ENCODE measurements at places on chromosomes 3 and 15.
A peak's percentile ranks its signal among the peaks of the same experiment; 100 is the strongest.

DNA sequence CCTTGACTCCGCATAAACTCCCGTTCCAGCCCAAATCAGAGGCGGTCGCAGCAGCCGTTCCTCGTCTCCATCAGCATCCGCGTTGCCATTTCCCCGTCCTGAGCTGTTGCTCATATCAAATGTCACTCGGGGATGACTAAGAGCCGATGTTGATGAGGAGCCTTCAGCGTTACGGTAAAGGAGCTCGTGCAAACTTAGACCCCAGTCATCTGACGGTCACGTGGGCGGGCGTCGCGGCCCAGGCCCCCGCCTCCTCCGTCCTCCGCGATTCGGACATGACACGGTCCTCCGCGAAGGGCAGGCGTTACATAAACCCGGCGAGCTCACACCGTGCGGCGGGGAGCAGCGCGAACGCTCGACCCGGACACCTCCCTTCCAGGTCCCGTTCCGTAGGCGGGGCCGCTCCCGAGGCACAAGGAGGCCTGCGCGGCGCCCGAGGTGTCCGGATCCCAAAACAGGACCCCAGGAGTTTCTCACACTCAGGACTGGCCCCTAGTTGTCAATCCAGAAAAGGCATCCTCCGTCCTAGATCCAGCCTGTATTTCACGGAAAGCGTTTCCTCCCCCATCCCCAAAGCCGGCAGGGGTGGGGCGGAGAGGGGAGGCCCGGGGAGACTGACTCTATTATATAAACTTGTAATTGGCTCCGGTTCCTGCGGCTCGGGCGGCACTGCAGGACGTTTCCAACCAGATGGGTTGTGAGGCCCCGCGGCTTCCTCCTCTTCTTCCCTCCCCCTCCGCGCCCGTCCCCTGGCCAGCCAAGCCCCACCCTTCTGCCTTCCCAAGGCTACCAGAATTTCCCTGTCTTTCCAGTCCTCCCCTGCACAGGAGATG, 100.0 kb upstream of the IGF1R start:
- peak overlapping the region; percentile 96 for H3K27ac ChIP-seq
- peaks cover 41% of the 10 kb centered on the region for H3K27me3 ChIP-seq
- H3K36me3 ChIP-seq = no peaks in the 10 kb centered on the region
- peaks cover 17% of the 10 kb centered on the region for H3K4me1 ChIP-seq

DNA sequence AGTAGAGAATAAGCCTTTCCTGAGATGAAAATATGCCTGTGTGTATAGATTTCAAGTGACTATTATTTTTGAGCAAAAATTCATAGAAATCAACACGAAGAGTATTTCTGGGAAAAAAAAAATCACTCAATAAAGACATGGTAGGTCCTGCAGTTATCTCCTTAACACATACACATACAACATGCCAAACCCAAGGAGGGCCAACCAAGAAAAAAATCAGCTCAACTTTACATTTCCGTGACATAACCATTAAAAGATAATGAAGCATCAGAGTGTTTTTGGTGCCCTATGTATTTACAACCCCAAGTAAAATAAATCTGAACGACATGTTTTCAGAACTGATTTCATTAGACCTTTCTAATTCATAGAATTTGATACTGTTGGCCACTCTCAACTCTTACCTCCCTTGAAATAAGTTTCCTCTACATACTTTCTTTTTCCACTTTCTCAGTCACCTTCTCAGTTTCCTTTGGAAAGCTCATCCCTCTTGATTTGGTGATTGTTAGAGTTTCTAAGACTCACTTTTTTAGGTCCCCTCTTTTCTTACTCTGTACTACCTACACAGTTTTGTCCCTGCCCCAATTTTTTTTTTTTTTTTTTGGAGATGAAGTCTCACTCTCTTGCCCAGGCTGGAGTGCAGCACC, 162.3 kb downstream of the TBL1XR1 start:
- H3K27me3 ChIP-seq = no peaks in the 10 kb centered on the region
- no peak overlapping the region for H3K4me3 ChIP-seq
- DNase-seq = no peak
- H3K4me1 ChIP-seq = peaks cover 13% of the 10 kb centered on the region
- peaks cover 49% of the 10 kb centered on the region for H3K36me3 ChIP-seq

GRCh38 chr3:10315771-10316344, 5.1 kb downstream of the SEC13 start:
- no peaks in the 10 kb centered on the region for H3K27me3 ChIP-seq
- DNase-seq = no peak
- no peak overlapping the region for H3K4me3 ChIP-seq
- H3K27ac ChIP-seq = no peak overlapping the region

GRCh38 chr15:44468709-44469385, 41.4 kb downstream of the CTDSPL2 start:
- peaks cover 28% of the 10 kb centered on the region for H3K36me3 ChIP-seq
- H3K4me3 ChIP-seq = no peak overlapping the region
- H3K27me3 ChIP-seq = no peaks in the 10 kb centered on the region
- H3K27ac ChIP-seq = peak overlapping the region; percentile 80

DNA sequence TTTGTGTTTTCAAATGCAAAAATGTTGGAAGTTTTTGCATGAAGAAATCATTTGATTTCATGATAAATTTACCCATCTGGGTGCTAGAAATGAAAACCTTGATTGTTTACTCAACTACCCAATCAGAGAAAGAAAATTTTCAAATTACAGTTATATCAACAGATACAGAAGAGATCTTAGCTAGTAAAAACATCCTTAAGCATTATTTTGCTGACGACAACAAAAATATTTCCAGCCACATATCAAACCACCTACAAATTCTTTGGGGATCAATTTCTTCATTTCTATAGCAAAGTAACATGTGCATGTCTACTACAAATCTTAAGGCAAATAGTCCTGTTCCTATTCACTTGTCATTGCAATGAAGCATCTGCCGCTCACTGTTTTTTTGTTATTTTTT, 530.3 kb downstream of the ZIC1 start:
- no peaks in the 10 kb centered on the region for H3K27me3 ChIP-seq
- no peak overlapping the region for H3K4me3 ChIP-seq
- H3K36me3 ChIP-seq = no peaks in the 10 kb centered on the region
- no peak for DNase-seq
- no peaks in the 10 kb centered on the region for H3K4me1 ChIP-seq
- H3K27ac ChIP-seq = no peak overlapping the region

DNA sequence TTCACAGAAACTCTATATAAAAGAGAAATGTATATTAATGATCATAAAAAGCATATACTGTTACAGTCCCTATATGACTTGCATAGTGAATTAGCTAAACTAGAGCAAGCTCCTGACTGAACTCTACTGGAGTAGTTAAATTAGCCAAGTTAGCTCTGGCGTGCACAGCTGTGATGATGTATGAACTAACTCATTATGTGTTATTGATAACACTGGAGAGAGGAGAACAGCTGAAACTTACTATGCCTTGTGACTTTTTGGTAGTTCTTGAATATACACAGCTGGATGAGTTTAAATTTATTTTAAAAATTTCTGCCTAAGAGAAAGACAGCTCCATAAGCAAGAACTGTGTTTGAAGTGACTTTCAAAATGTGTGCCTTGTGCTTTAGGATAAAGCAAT, 8.1 kb downstream of the TIPARP start:
- peaks cover 42% of the 10 kb centered on the region for H3K36me3 ChIP-seq
- no peaks in the 10 kb centered on the region for H3K27me3 ChIP-seq
- no peak for DNase-seq
- H3K4me1 ChIP-seq = peaks cover 69% of the 10 kb centered on the region
- no peak overlapping the region for H3K4me3 ChIP-seq

DNA sequence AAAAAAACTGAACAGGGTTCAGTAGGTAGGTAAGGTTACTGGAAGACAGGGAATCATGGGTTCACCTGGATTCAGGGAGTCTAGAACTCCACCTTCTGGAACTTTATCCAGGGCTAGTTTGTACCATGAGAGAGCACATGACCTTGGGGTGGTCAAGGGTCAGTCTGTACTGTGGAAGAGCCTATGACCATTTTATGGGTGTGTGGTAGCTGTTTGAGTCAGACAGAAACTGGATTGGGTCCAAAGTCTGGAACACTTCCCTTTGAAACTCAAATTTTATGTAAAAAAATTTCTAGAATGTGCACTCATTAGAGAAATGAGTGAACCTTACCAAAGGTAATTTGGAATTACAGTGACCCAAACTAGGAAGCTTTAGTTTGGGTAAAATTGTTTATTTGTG, 486.0 kb upstream of the AGTR1 start:
- no peaks in the 10 kb centered on the region for H3K36me3 ChIP-seq
- H3K27ac ChIP-seq = no peak overlapping the region
- no peak overlapping the region for H3K4me3 ChIP-seq
- DNase-seq = no peak

DNA sequence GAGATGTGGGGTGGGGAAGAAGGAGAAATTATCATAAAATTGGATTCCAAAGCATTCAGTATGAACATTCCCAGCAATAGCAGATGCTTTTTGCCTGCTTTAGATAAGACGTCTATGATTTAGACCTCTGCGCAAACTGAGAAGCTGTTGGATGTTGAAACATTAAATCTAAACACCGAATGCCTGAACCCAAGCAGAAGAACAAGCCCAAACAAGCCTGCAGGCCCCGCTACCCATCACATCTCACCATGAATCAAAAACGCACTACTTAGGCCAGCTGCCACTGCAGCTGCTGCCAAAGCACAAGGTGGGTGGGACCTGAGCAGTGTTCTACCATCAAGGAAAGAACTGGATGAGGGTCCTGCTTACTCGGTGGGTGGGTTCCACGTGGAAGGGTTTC, 24.4 kb upstream of the THBS1 start:
- no peaks in the 10 kb centered on the region for H3K36me3 ChIP-seq
- DNase-seq = no peak
- no peaks in the 10 kb centered on the region for H3K4me1 ChIP-seq
- no peak overlapping the region for H3K4me3 ChIP-seq

- H3K27ac ChIP-seq = no peak overlapping the region
- peaks cover 22% of the 10 kb centered on the region for H3K4me1 ChIP-seq
- H3K27me3 ChIP-seq = no peaks in the 10 kb centered on the region
Measured at GRCh38 chr15:70234256-70234905, 136.7 kb upstream of the TLE3 start.

DNA sequence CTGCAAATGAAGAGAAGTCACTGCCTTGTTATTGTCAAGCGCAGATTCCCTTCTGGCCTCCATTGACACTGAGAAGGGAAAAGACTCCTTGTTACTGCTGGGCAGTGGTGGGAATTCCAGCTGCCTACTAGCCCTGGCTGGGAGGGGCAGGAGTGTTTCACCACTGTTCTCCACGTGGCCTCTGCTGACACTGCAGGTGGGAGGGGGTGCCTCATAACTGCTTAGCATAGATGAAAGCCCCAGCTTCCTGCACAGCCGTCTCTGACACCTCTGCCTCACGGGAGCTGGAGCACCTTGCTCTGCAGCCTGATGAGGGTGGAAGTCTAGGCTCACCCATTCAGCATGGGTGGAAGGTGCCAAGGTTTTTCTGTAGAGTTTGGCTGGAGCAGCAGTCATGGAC, 52.1 kb downstream of the TM2D3 start:
- DNase-seq = no peak
- H3K27me3 ChIP-seq = peaks cover 47% of the 10 kb centered on the region
- no peak overlapping the region for H3K4me3 ChIP-seq
- H3K4me1 ChIP-seq = no peaks in the 10 kb centered on the region
- H3K27ac ChIP-seq = no peak overlapping the region

DNA sequence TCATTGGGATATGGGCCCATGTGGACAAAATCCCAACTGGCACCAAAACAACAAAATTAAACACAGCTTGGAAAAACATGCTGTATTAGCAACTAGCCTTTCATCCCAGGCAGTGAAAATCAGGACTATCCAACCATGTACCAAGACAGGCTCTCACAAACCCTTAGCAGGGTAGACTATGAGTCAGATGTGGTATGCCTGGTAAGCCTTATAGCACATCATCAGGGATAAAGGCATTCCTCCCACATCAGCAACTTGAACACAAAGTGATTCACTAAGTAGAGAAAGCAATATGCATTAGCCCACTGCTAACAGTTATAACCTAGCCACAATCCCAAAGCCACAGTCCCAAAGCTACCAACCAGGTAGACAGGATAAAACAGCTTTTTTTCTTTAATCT, 8.0 kb downstream of the CEP152 start:
- no peaks in the 10 kb centered on the region for H3K27me3 ChIP-seq
- H3K4me3 ChIP-seq = no peak overlapping the region

GRCh38 chr3:37826502-37826901, 35.2 kb upstream of the CTDSPL start:
- DNase-seq = no peak
- H3K4me3 ChIP-seq = no peak overlapping the region
- H3K27me3 ChIP-seq = peaks cover 8% of the 10 kb centered on the region
- no peaks in the 10 kb centered on the region for H3K36me3 ChIP-seq

DNA sequence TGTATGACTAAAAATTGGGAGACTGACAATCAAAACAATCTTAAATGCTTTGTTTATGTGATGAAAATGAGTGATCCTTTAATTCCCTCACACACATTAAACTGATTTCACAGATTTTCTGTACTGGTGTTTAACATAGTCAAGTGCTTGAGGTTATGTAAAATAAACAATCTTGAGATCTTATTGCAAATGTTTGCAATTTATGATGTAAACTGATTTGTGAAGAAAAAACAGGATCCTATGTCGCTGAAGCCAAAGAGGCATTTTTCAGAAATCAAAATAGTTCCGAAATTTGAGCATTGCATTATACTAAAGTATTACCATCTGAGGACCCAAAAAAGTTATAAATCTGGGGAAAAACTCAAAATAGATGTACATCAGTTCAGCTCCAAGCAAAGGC, 12.7 kb downstream of the SHOX2 start:
- H3K4me1 ChIP-seq = peaks cover 19% of the 10 kb centered on the region
- H3K27me3 ChIP-seq = peaks cover 71% of the 10 kb centered on the region
- no peaks in the 10 kb centered on the region for H3K36me3 ChIP-seq
- no peak overlapping the region for H3K4me3 ChIP-seq
- H3K27ac ChIP-seq = no peak overlapping the region

GRCh38 chr3:138593488-138594149, 441 bp downstream of the CEP70 start:
- H3K27ac ChIP-seq = peak overlapping the region; percentile 91
- DNase-seq = peak; percentile 23
- peaks cover 8% of the 10 kb centered on the region for H3K4me1 ChIP-seq
- H3K27me3 ChIP-seq = no peaks in the 10 kb centered on the region
- H3K4me3 ChIP-seq = peak overlapping the region; percentile 82

GRCh38 chr3:194185221-194185620, 49.3 kb downstream of the HES1 start:
- no peak overlapping the region for H3K27ac ChIP-seq
- H3K27me3 ChIP-seq = no peaks in the 10 kb centered on the region
- no peaks in the 10 kb centered on the region for H3K4me1 ChIP-seq
- H3K4me3 ChIP-seq = no peak overlapping the region

GRCh38 chr3:193945143-193945542, 190.8 kb upstream of the HES1 start:
- H3K36me3 ChIP-seq = no peaks in the 10 kb centered on the region
- H3K4me1 ChIP-seq = peaks cover 4% of the 10 kb centered on the region
- H3K4me3 ChIP-seq = no peak overlapping the region
- no peak for DNase-seq
- peaks cover 7% of the 10 kb centered on the region for H3K27me3 ChIP-seq

Measured in activated CD4-positive, alpha-beta T cell treated with anti-CD3 and anti-CD28 coated beads for 36 hours (primary cell).